ENCODE measurements at places on chromosomes 5 and 9.

DNA sequence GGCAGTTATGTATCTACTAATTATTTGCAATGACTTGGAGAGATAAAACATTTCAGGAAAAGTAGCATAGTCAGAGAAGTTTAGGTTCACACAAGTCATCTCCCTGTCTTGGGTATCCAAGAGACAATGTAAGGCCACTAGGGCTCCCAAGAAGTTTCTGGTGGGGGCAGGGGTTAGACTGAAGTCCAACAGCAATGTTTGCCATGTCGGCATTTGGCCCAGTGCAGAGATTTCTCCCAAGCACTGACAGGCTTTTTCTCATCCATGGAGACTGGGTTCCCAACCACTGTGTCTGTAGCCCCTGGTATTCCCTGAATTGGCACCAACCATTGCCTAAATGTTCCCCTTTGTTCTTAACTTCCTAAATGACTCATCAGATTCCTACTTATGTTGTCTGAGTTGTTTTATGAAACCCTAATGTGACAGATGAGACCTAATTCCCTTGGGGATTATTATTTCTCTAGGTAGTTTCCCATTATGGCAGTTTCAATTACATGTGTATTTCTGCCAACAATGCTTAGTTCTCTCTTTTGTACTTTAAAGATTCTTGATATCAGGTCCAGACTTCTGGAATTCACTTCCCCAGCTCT lies 103.6 kb upstream of the EGFLAM start:
- no peak for DNase-seq

- no peak for DNase-seq
Measured at GRCh38 chr9:78424299-78424698, 127.4 kb downstream of the PSAT1 start.

- no peak for DNase-seq
Measured at GRCh38 chr5:150442699-150443080, 6.8 kb downstream of the RPS14 start.

GRCh38 chr9:126219648-126220063 lies 107.0 kb upstream of the MVB12B start:
- DNase-seq, result no peak

- DNase-seq, result no peak
Measured at GRCh38 chr5:31250201-31250600, 56.7 kb downstream of the CDH6 start.

DNA sequence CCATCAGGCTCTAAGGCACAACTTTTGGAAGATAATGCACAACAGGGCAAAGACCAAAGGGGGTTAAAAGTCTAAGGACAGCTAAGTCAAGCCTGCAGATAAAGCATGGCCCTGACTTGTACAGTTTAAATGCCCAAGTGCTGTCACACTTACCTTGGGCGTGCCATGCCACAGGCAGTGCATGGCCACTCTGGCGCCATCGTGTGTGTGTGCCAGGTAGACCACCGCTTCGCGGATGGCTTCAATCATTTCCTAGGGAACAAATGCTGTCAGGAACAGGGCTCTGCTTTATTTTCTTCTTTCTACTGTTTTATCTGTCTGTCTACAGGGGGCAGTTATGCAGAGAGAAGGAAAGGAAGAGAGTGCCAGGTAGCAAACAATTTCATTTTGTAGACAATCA lies 19.3 kb downstream of the PUM3 start:
- no peak for DNase-seq

DNA sequence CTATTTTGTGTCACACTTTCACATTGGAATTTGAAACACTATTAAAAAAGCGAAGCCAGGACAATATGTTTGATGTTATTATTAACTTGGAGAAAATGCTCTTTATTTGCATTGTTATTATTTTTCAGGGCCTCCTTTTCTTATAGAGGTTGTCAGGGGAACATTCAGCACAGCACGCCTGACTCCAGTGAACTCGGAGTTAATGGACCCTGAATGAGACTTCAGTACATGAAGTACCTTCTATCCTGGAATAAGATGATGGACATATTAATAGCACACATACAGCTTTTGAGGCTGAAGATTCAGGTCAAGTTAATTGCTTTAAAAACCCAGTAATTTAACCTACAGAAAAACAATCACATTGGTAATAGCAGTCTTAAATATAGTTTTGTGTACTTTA lies 652.9 kb downstream of the SEMA5A start:
- DNase-seq, result no peak

DNA sequence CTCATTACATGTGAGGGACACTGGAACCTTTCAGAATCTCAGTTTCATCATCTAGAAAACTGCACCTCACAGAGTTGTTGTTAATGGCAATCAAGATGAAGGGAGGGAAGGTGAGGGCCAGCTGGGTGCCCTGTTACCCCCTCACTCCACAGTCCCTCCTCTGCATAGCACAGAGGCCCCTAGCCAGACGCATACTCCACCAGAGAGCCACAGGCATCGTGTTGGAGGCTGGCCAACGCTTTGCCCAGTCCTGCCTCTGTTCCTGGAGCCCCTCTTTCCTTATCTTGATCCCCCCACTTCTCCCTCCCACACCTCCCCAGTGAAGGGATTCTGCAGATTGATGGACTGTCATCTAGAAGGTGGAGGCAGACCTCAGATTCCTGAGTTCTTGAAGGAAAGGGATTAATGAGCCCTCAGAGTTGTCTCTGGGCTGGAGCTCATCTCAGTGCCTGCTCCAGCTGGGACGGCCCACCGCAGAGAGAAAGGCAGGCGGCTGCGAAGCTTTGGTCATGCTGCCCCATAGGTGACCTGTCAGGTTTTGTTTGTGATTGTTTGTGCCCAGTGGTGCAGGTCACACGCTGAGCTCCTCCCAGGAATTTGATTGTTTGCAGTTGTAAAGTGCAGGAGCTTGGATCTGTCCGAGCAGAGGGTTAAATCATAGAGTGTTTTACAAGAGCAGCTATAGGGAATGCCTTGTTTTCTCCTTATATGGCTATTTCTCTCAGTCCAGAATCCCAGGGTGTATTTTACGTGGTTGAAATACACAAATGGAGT lies 487.3 kb downstream of the CCDC171 start:
- DNase-seq, result no peak

DNA sequence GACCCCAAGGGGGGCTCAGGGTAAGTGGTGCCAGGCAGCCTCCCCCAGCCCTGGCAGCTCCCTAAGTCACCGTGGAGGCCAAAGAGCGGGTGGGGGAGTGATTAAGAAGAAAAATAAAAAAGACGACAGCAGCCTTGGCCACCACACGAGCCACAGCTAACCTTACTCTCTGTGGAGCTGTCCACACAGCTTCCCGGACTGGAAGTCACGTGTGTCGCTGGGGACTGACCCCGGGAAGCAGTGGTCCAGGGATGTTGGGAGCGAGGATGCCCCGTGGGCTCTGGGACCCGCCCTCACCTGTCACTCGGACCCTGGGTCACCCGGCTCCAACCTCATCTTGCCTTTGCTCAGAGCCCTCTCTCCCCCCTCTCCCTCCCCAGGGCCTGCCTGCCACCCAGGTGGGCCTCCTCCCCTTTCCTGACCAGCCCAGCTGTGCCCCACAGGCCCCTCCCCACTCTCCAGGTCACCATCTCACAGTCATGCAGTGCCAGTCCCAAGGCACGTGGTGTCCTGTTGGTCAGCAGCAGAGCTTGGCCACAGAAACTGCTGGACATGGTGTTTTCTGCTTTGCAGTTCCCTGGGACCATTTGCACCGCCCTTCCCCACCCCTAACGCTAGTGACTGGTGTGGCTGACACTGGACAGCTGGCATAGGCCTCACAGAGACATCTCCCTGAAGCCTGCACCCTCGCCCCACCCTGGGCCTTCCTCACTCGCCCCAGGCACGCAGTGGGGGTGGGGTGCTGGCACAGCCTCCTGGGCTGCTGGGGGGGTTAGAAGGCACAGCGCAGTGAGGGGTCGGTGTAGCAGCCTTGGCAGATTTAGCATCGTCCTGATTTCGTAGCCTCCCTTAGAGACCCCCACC lies 9.8 kb upstream of the EXOC3 start:
- DNase-seq, result no peak

GRCh38 chr5:11335881-11336760 lies 568.1 kb downstream of the CTNND2 start:
- no peak for DNase-seq

GRCh38 chr9:122138560-122139268 lies 20.9 kb downstream of the NDUFA8 start:
- DNase-seq, result no peak

GRCh38 chr5:133756036-133756435 lies 143.7 kb upstream of the FSTL4 start:
- DNase-seq, result no peak

All from GM04504 (cell line).